ENCODE measurements at places on chromosomes 5 and 9.

DNA sequence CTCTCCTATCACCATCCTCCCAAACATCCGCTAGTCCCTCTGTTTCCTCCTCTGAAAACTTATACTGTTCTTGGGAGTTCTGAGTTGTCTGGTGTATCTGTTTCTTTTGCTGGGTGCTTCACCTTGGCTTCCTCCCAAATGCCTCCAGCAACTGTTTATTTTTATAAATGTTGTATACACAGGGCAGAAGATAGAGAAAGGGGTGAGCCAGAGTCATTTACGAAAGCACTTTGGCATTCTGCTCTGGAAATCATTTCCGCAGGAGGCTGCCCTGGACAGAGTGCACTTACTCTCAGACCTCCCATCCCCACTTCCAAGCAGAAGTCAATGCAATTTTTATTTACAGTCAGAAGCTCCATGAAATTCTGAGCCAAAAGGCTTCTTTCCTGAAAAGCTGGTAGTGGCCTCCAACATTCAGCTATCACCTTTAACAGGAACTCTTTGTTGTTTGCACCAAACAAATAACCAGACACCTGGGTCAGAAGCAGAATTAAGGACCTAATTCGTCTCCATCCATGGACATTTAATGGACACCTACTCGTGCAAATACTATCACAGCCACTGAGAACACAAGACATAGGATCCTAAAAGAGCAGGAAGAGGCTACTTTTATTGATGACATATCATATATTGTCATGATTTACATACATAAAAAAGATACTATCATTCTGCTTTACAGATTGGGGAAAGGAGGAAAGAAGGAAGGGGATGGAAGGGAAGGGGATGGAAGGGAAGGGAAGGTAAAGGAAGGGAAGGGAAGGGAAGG lies 229.5 kb upstream of the PAPPA start:
- peak; percentile 92 for DNase-seq

GRCh38 chr9:90300611-90301276 lies 341.9 kb downstream of the DIRAS2 start:
- no peak for DNase-seq

- DNase-seq: no peak
Measured at GRCh38 chr5:51487952-51488351, 104.7 kb downstream of the ISL1 start.

- no peak for DNase-seq
Measured at GRCh38 chr9:18350995-18351595, 122.9 kb upstream of the ADAMTSL1 start.

DNA sequence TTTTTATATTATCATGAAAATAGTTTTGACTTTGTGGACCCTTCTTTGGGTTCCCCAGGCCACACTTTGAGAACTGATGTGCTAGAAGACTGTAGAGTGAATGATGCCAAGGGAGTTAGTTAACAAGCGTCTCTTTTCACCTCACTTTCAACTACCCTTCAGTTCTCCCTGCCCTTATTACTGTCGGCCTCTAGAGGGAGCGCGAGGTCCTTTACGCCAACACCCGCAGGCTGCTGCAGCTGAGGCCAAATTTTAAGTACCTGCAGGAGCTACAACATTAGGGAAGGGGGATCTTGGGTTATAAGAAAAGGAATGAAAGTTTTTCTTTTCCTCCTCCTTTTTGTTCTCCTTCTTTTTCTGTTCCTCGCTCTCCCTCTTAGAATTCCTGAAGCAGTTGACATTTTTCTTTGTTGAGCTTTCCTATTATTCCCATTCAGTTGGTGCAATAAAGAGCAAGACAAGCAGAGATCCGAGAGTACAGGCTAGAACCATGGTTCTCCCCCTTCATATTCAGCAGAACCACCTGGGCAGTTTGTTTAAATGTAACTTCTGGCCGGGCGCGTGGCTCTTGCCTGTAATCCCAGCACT lies 84.0 kb downstream of the ZFAND5 start:
- peak; percentile 73 for DNase-seq

DNA sequence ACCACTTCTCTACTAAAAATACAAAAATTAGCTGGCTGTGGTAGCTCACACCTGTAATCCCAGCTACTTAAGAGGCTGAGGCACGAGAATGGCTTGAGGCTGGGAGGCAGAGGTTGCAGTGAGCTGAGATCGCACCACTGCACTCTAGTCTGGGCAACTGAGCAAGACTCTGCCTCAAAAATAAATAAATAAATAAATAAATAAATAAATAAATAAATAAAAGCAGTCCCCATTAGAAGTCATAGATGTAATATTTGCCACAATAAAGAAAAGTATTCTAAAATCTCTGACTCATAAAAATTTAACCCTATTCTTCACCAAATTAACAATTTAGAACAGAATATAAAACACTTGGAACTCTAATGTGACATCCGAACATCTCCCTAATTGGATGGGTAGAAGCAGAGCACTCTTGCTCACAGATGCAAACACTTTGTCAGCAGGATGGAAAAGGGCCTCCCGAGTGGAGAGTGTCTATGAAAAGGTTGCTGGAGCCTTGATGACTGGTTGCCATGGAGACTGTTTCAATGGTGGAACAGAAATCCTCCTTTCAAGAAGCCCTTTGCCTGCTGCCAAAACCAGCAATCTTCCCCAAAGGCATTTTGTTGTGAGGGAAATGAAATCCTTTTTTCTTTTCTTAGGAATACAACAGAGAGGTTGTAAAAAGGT lies 38.9 kb upstream of the TRAF1 start:
- peak; percentile 48 for DNase-seq

DNA sequence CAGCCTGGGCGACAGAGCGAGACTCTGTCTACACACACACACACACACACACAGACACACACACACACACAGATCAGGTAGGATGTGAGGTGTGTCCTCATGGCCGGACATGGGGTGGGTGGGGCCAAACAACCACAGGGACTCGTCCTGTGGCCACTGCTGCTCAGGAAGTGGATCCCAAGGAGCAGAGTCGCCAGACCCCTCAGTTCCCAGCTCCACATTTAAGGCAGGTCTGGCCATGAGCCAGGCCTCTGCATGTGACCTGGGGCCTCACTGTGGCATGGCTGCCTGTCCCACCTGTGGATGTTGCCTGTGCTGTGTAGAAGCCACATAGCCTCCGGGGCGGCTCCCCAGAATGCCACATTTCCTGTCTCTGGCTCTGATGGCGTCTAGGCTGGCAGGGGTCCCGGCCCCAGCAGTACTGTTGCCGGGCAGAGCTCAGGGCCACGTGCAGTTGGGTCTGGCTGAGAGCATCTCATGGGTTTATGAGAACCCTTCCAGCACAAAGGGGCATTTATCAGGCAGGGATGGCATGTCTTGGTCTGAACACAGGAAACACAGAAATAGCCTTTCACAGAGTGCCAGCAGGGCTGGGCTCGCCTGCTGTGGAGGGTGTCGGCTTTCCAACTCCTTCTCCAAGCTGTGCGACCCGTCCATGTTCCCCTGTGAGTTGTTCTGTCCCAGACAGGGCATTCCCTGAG lies 9.9 kb upstream of the NINJ1 start:
- peak; percentile 68 for DNase-seq

DNA sequence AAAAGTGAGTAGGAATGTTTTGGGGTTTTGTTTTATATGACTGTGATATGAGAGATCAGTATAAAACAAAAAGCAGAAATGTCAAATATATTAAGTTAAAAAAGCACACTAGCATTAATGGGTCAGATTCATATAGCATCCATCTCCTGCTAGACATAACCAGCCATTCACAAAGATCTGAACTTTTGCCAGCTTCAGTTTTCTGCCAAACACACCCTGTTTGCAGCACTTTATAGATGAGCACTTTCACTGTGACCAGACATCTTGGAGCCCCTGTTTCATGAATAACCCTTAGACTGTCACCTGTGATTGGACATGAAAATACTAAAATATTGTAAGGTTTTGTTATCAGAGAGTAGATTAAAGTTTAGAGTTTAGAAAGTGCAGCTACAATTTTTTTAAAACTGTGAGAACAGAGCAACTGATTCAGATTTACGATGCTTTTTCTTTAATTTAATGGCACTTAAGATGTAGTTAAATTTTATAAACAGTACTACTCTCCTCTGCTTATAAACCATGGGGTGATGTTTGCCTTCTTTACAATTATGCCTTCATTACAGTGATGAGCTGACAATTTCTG lies 142.6 kb downstream of the KCTD16 start:
- DNase-seq: no peak

- peak; percentile 58 for DNase-seq
Measured at GRCh38 chr5:10789021-10789420, 28.0 kb upstream of the DAP start.

GRCh38 chr9:37433867-37434371 lies 11.4 kb downstream of the GRHPR start:
- peak; percentile 75 for DNase-seq

- no peak for DNase-seq
Measured at GRCh38 chr5:89857790-89858189, 551.8 kb downstream of the CETN3 start.

GRCh38 chr9:120863833-120864232 lies 13.2 kb downstream of the PHF19 start:
- DNase-seq: no peak

GRCh38 chr9:92385477-92385876 lies 18.9 kb downstream of the OGN start:
- no peak for DNase-seq

DNA sequence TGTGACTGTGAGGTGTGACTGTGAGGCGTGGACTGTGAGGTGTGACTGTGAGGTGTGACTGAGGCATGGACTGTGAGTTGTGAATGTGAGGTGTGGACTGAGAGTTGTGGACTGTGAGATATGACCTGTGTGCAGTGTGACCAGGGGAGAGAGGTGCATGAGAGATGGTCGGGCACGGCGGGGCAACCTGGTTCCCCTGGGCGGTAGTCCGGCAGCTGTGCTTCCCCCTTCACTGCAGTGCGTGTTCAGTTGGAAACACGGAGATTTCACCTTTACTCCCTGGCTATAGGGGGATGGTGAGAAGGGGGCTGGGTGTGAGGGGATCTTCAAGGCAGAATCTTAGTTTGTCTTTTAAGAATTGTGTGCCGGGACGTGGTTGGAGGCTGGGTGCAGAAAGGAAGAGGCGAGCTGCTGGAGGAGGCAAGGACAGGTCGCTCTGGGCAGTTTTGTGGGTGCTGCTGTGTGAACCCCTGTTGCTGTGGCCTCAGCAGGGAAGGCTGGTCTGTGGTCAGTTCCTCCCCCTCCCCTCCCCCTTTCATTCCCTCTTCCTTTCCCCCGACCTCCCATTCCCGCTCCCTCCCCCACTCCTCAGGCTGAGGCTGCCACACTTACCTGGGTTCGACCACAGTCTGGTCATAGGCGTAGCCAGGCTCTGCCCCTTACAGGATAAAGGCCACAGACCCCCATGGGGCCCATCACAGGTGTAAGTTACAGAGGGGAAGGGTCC lies 39.3 kb downstream of the CEP72 start:
- DNase-seq: no peak

DNA sequence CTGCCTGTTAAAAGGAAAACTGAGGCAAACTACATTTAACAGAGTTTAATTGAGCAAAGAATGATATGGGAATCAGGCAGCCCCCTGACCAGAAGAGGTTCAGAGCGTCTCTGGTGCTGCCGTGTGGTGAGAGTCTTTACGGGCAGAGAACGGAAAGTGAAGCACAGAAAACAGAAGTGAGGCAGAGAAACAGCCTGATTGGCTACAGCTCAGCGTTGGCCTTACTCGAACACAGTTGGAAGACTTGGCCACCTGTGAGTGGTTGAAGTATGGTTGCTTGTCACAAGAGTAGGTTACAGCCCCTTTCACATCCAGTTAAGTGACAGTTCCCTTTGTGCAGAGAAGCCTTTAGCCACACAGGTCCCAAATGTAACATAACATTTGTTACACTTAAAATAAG lies 16.9 kb upstream of the FBP1 start:
- DNase-seq: peak; percentile 56

DNA sequence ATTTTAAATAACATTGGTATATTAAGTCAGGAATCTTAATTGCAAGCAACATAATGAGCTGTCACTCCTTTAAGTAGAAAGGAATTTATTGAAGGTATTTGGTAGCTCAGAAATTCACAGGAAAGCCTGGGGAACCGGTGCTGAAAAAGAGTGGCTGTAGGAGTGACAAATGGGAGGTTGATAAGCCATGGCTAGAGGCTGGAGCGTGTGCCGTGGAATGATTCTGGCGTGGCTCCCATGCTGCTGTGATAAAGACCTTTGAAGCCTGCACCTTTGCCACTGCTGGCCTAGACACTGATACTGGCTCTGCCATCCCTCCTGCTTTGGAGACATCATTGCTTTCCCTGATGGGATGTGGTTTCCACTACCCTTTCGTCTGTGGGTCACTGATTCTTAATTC lies 65.7 kb upstream of the ATG10 start:
- no peak for DNase-seq

DNA sequence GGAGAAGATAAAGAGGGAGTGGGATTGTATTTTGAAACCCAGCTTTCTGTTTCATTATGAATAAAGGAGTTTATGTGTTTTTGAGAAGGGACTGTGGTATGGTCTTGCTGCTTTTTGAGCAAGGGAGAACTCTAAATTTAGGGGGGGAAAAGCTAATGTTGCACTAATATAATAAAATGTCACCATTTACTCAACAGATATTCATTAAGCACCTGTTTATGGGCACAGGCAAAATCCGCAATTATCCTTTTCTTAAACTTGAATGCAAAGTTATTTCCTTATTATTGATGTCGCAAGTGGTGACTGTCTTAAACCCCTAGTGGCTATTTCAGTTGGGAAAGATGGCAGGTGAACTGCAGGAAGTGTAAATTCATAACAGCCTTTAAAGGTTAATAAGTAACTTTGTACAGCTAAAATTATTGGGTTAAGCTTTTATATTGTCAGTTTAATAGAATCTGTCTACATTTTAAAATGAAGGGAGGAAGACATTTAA lies 1.5 kb downstream of the CDC42SE2 start:
- DNase-seq: peak; percentile 41

- no peak for DNase-seq
Measured at GRCh38 chr5:158159621-158160020, 300.7 kb upstream of the CLINT1 start.

- peak; percentile 70 for DNase-seq
Measured at GRCh38 chr9:132235894-132236661, 74.2 kb downstream of the NTNG2 start.

- no peak for DNase-seq
Measured at GRCh38 chr5:139985733-139986132, 57.4 kb downstream of the NRG2 start.

GRCh38 chr5:16913187-16914107 lies 22.6 kb downstream of the MYO10 start:
- DNase-seq: no peak

DNA sequence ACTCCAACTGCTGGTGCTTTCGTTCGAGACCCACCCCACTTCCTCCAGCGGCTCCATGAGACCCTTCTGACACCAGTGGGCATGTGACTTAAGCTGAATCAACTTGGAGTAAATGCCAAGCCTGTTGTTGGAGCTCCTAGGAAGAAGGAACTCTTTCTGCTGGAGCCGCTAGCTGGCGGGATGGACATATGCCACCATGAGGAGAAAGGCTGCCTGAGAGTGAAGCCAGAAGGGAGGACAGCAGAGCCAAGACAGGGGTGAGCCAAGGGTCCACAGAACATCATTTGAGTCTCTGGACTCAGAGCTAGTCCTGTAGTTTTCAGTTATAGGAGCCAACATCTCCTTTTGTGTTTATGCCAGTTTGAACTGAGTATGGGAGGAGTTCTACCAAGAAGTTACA lies 35.9 kb downstream of the ANXA6 start:
- peak; percentile 86 for DNase-seq
